ENCODE measurements at places on chromosomes 12 and 14. TPM values are rescaled to one million over a fixed set of nuclear protein-coding genes. Genes with fewer than 3 reads are reported as not detected.

Gene PSMC6
- 115 TPM for total RNA-seq

Gene CCDC177
- not detected for total RNA-seq

Gene ELK3
- total RNA-seq: 14.4 TPM

Gene GNB3
- total RNA-seq: 1.6 TPM

Gene ADAMTS20
- total RNA-seq: not detected

Gene CCDC38
- total RNA-seq: under 0.01 TPM

Gene BCL7A
- total RNA-seq: 19.6 TPM

Gene KRT3
- not detected for total RNA-seq

Gene OTX2
- total RNA-seq: not detected

Gene TC2N
- 0.93 TPM for total RNA-seq

Gene SMCO2
- 0.13 TPM for total RNA-seq

Gene LGR5
- 0.79 TPM for total RNA-seq

Data from aortic smooth muscle cell (primary cell).